ENCODE measurements at places on chromosomes 1 and 21. TPM values are rescaled to one million over a fixed set of nuclear protein-coding genes. Genes with fewer than 3 reads are reported as not detected.

The SEC16B gene
- 0.31 TPM for total RNA-seq

The BLACAT1 gene
- total RNA-seq, result 0.09 TPM

The GPR37L1 gene
- not detected for total RNA-seq

The CD1B gene
- not detected for total RNA-seq

The TEX38 gene
- not detected for total RNA-seq

DNA sequence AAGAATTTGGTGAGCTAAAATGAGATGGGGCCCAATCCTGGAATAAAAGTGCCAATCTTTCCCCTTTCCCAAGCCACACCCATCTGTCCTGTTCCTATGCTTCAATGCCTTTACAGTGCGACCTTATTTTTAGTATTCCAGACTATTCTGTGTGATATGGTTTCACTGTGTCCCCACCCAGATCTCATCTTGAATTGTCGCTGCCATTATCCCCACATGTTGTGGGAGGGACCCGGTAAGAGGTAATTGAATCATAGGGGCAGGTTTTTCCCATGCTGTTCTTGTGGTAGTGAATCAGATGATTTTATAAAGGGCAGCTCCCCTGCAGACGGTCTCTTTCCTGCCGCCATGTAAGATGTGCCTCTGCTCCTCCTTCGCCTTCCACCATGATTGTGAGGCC lies 129.3 kb upstream of the KIF26B start:
- no peak for DNase-seq

DNA sequence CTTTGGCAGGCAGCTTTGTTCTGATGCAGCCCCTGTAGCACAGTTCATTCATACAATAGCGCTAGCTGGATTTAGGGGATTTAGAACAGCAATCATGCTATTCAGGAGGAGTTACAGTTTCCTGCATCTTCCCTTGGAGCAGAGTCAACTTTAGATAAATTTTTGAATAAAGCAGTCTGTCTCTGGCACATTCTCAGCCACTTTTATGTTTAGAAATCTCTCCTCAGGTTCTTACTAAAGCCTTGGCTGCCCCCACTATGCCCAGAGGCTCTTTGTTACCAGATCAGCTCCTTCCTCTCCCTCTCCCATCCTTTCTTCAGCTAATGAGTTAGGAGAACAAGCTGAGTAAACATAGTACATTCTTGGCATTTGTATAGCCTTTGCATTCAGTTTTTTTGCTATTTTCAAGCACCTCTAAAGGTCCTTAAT lies 17.0 kb upstream of the PIGC start:
- no peak for DNase-seq

DNA sequence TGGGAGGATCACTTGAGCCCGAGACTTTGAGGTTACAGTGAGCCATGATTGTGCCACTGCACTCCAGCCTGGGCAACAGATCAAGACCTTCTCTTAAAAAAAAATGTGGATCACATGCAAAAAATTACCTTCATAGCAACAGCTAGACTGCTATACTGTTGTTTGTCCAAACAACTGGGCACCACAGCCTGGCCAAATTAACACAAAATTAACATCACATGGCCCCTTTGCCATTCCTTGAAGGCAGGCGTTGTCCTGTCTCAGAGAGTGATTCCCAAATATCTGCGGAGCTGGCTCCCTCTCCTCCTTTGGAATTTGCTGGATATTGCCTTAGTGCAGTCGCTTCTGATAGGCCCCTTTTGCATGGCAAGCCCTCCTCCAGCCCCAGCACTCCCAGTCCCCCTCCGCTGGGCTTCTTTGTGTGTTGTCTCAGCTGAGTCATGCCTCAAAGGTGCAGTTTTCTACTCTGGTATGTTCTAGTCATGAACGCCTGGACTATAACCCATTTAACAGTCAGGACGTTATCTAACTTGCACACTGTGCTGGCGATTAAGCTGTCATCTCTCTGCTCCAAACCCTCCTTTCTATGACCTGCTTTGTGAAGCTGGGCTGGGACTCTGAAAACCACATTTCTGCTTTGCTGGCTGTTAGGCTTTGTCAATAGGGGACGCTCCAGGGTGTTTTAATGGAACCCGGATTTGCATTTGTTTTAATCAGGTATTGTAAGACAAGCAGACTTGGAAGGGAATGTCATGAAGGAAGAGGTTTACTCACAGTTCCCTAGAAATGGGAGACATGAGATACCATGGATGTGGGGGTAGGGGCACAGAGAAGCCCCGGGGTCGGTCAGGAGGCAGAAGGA lies 20.1 kb upstream of the HPCAL4 start:
- no peak for DNase-seq

DNA sequence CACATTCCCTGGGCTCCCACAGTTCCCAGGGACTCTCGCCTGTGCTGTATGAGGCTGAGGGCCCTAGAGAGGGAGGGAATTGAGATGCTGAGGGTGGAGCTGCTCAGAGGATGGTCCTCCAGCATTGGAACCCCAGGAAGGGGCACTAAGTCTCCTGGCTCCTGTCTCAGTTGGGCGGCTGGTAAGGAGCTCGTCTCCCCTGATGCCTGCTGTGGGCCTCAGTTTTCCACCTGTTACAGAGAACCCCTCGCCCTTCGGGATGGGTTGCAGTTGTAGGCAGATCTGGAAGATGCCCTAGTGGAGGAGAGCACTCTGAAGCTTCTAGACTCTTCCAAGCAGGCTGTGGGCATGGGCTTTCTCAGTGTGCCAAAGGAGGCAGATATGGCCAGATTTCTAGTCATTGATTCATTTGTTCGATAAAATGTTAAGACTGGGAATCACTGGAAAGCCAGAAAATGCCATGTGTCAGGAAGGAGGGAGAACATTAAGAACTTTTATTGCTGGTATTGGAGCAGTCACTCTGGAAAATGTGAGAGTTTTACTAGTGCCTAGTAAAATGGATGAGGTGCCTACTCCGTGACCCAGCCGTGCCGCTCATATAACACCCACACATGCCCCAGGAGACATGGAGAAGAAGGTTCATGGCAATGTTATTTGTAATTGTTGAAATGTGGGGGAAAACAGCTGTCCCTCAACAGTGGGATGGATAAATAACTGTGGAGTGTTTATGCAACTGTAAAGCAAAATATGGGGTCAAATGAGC lies 828 bp upstream of the MYBPH start:
- no peak for DNase-seq

DNA sequence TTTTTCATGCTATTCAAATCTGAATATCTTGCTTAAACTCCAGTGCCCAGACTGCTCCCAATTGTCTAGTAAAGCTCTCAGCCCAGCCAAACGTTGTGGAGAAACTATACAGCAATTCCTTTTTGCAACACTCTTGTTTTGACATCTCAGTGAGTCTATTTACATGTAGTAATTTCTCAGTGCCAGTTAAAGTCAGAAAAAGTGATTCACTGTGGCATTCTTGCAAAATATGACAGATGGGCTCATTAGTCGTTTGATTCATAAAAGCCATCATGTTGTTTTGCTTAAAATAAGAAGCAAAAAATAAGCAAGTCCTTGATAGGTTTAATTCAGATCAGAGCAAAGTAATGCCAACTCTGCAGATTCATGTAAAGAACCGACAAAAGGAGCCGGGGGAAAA lies 20.7 kb upstream of the TMPRSS15 start:
- no peak for DNase-seq

DNA sequence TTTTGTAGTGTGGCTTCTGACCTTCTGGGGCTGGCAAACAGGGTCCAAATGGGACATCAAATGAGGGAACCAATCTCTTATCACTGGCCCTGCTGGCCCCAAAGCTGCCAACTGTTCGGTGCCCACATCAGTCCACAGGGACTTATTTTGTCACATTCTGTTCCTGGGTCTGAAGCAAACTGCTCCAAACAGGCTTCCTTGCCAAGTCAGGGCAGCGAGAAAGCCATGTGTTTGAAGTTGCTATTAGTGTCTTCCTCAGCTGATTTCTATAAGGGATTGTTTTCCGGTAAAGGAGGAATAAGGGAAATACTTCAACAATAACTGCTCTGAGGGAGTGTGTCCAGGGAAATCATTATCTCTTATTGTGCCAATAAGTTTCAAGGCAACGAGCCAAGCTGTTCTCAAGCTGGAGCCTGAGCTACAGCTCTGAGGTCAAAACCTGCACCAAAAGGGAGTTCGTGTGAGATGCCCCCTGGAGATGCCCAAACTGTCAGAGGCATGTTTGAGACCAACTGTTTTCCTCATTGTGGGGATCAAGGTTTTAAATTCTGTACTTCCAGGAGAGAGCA lies 381.4 kb upstream of the PROX1 start:
- no peak for DNase-seq

DNA sequence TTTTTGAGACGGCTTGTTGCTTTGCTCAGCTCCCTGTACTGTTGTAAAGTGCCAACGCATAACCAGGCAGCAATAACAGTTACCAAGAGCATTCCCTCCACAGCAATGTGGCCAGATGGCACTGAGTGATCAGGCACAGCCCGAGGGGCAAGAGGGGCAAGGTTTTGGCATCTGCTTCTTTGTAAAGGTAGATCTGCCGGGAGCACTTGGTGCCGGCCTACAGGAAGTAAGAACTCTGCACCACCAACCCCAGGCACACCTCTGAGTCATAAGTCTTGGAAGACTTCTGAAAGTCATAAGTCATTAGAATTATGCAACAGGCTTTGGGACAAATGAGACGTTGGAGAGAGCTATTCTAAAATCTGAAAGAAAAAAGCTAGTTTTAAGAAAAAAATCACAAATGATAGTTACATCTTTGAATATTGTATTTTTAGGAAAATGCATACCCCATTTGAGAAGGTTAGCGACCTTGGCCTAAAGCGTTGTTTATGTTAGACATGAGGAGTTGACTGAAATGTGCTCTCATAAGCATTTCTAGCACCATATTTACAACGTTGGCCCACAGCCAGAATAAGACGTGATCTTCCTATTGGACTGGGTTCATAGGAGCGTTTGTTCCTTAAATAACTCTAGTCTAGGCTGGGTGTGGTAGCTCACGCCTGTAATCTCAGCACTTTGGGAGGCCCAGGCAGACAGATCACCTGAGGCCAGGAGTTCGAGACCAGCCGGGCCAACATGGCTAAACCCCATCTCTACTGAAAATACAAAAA lies 37.7 kb upstream of the MAP10 start:
- no peak for DNase-seq

Measured in natural killer cell (primary cell).